ENCODE measurements at places on chromosomes 11 and 22.

GRCh38 chr11:2694995-2695939 is 4.5 kb downstream of the KCNQ1OT1 start:
- no peak for DNase-seq

- no peak for DNase-seq
Observed at GRCh38 chr22:24051568-24051967, 40.5 kb downstream of the CABIN1 start.

DNA sequence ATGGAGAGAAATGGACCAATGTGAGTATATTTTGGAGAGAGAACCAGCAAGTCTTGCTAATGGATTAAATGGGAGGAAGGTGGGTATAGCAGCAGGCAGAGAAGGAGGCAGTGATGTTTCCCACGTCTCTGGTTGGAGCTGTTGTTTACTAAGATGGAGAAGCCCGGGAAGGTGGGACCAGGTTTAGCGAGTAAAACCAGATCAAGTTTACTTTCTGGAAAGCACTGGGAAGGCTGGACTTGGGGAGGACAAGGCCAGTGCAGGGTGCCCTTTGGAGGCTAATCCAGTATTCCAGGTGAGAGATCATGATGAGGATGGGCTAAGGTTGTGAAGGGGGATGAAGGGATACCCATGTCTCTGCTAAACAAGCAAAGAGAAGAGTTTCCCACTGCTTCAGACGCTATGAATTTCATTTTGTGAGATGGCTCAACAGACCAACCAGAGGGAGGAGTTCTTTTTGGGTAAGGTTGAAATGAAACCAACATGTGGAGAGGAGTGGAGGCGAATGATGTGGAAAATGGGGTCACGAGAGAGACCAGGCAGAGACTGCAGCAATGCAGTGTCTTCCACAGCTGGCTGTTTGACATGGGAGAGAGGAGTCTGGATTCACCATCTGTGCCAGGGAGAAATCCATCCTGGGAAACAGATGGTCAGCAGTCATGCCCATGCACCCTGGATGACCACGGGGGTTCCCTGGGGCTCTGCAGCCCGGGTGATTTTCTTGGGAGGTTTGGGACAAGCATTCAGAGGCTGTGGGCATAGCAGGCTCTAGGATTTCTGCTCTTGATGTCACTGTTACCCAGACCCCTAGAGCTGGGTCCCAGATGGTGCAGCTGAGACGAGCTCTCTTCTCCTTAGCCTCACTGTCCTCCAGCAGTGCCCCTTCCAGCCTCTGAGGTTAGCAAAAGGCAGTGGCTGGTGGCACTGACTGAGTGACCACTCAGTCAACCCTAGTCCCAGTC is 24.9 kb downstream of the COMMD9 start:
- no peak for DNase-seq

DNA sequence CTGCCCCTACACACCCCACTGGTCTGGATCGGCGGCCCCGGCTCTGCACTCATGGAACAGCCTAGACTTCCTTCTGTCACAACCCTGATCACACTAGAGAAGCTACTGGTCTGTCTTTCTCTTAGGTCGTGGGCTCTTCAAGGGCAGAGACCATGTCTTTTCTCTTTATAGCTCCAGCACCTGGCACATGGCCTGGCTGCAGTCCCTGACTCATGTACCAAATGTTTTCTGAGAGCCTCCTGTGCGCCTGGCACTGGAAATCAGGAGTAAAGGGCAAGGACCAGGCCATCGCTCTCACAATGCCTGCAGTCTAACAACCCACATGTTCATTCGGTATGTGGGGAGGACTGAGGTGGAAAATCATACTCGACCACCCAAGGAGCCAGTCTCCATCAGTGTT is 7.5 kb downstream of the ASCC2 start:
- no peak for DNase-seq

GRCh38 chr11:69641681-69642548 is 959 bp downstream of the CCND1 start:
- DNase-seq, result no peak

All from esophagus squamous epithelium (tissue), 5 donors.